Melanocyte of skin (primary cell): ENCODE measurements at places on chromosomes 16 and 17. TPM values are rescaled to one million over a fixed set of nuclear protein-coding genes. Genes with fewer than 3 reads are reported as not detected.

The TBC1D3 gene
- total RNA-seq, result not detected in 2 replicates

The RNU2-1 gene
- not detected in 2 replicates for total RNA-seq

The SCNN1G gene
- not detected in 2 replicates for total RNA-seq

The CHST5 gene
- under 0.01 and 0.31 TPM in 2 replicates for total RNA-seq

The RAMP2 gene
- 0.36 and 1.0 TPM in 2 replicates for total RNA-seq

The AURKB gene
- 44.6 and 88.6 TPM in 2 replicates for total RNA-seq

The BAHCC1 gene
- total RNA-seq, result 18.9 and 19.3 TPM in 2 replicates

The ARL6IP1 gene
- 295 and 401 TPM in 2 replicates for total RNA-seq

The TSPAN10 gene
- total RNA-seq, result 77.6 and 79.1 TPM in 2 replicates

The NTN3 gene
- total RNA-seq, result under 0.01 and 0.15 TPM in 2 replicates

The COPZ2 gene
- total RNA-seq, result 11.4 and 15.3 TPM in 2 replicates

The MYOCD gene
- total RNA-seq, result not detected in 2 replicates

The DCAF7 gene
- total RNA-seq, result 50.0 and 61.5 TPM in 2 replicates
